ENCODE measurements at places on chromosomes 12 and 14.

- DNase-seq: peak; percentile 21
Measured at GRCh38 chr12:1533205-1533601, 61.2 kb downstream of the FBXL14 start.

- no peak for DNase-seq
Measured at GRCh38 chr14:37585101-37585511, 9.9 kb downstream of the FOXA1 start.

DNA sequence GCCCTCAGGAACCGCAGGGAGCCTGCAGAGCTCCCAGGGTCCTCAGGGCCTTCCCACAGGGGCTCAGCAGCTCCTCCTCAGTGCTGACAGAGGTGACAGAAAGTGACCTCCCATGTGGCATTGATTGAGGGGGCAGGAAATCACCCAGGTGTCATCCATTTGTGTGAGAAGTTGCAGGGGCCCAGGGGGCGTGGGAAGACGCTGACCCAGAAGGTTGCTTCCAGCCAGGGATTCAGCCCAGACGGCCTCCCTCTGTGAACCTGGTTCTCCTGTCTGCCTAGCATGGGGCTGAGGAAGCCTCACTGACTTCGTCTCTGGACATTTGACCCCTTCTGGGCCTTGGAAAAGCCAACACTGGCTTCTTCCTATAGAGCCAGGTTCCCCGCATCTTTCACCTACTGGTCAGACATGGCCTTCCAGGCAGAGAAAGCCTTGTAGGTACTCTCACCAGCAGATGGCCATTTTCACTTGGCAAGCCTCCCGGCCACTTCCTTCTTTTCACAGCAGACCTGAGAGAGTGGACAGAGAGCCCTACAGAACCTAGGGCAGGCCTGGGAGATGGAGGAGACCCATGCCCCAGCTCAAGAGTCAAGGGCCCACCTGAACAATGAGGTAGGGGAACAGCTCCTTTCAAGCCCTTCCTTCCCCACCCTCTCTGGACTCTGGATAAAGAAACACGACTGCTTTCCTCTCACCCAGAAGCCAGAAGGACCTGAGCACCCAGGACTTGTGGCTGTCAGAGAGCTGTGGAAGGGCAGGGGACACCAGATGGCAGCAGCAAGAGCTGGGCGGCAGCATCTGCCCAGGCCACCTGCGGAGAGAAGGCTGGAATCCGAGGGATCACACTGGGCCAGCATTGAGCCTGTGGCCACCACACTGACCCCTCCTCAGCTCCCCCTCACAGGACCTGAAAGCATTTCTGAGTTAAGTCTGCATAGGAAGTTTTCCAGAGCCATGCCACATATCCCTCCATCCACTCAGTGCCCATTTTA is 377.8 kb downstream of the DPF3 start:
- no peak for DNase-seq

DNA sequence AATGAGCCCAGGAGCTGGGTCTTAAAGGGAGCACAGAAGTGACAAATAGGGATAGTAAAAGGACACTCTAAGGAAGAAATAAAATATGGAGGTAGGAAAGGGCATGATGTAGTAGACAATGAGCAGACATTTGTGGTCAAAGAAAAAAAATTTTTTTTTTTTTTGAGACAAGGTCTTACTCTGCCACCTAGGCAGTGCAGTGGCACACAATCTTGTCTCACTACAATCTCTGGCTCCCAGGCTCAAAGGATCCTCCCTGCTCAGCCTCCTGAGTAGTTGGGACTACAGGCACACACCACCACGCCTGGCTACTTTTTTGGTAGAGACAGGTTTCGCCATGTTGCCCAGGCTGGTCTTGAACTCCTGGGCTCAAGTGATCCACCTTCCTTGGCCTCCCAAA is 8.5 kb downstream of the FKBP3 start:
- no peak for DNase-seq

DNA sequence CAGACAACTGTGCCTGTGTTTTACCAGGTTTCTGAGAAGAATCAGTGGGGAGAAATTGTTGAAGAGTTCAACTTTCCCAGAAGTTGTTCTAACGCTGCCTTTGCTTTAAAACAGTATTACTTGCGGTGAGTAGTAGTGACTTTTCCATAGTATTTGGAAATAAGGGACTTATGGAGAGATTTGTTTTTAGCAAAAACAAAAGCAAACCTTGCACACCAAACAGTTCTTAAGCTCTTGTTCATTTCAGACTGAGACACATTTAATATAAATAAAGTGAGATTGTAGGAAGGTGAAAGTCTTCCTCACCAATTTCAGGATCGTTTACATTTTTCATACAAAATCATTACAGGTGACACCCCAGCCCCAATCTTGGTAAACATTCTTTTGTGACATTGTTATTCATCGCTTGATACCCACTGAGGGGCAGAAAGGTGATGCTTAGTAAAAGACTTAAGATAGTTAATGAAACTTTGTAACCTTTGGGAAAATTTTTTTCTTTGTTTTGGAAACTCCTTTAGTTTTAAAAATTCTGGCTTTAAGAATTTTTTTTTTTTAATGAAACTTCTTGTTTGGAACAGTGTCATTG is 1.8 kb downstream of the ARID2 start:
- DNase-seq: no peak

DNA sequence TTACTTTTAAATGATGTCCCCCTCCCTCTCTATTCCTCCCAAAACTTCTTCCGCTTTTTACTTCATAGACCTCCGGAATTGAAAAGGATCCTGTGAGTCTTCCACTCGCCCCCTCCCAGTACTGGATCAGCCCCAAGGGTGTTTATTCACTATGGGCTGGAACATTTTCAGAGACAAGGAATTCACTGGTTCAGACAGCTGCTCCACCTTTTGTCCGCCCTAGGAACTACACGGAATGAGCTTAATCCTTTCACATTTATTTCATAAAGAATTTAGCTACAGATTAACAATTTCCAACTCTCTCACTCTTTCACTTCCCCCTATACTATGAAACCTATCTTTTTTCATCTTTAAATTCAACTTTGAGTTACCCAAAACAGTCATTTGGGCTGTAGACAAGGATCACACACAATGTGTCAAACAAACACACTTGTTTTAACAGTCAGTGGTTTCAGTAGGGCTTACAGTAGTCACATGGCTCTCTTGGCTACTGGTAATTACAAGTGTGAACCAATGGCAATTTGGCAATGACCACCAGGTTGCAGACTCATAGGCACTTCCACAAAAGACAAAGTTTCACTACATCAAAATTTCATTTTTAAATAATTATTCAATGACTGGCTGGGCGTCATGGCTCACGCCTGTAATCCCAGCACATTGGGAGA is 20.6 kb downstream of the CNIH1 start:
- no peak for DNase-seq

DNA sequence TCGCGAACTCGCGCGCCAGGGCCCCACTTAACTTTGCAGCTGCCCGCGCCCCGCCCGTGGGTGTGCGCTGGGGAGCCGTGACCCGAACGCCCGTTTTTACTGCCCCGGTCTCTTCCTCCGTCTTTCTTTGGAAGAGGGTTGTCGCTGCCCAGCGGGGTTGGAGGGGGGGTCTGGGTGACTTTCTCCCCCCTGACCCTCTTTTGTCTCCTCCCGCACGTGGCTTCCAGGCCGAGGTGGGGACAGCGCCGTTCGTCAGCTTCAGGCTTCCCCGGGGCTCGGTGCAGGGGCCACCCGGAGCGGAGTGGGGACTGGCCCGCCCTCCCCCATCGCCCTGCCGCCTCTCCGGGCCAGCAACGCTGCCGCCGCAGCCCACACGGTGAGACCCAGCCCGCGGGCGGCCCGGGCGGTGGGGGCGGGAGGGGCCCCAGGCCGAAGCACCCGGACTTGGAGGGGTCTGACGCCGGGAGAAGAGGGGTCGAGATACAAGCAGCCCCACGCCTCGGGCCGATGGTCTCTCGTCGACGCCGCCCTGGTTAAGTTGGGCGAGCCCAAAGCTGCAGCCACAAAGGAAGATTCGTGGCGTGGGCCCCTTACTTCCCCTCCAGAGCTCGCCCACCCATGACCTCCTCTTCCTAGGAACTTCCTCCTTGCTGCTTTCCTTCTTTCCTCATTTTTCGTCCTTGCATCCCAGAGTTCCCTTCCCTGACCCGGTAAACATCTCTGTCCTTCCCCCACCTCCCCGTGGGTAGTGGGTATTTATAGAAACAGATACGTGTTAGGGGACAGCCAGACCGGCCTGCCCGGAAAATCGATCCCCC is 1.2 kb downstream of the DYRK2 start:
- peak; percentile 15 for DNase-seq

GRCh38 chr12:94644141-94644979 is 6.0 kb downstream of the TMCC3 start:
- peak; percentile 16 for DNase-seq

DNA sequence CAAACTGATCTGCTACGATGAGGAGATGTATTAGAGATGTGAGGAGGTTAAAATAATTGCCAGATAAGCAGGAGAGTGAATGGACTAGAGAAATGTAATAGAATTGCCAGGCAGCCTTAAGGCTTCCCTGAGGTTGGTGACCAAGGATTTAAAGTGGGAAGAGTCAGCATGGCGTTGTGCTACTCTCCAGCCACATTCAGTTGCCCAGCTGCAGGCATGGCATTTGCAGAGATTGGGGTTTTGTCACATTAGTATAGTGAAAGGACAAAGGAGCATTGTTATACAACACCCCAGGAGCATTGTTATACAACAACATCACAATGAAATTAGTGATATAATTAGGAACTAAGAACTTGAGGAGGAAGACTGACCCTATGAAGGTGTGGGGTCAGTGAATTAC is 31.7 kb downstream of the MARK3 start:
- DNase-seq: no peak

GRCh38 chr12:32902287-32902997 is 5.9 kb upstream of the PKP2 start:
- no peak for DNase-seq

- DNase-seq: no peak
Measured at GRCh38 chr14:91399868-91400640, 17.6 kb downstream of the CCDC88C start.
